ENCODE measurements at places on chromosomes 7 and 10.

DNA sequence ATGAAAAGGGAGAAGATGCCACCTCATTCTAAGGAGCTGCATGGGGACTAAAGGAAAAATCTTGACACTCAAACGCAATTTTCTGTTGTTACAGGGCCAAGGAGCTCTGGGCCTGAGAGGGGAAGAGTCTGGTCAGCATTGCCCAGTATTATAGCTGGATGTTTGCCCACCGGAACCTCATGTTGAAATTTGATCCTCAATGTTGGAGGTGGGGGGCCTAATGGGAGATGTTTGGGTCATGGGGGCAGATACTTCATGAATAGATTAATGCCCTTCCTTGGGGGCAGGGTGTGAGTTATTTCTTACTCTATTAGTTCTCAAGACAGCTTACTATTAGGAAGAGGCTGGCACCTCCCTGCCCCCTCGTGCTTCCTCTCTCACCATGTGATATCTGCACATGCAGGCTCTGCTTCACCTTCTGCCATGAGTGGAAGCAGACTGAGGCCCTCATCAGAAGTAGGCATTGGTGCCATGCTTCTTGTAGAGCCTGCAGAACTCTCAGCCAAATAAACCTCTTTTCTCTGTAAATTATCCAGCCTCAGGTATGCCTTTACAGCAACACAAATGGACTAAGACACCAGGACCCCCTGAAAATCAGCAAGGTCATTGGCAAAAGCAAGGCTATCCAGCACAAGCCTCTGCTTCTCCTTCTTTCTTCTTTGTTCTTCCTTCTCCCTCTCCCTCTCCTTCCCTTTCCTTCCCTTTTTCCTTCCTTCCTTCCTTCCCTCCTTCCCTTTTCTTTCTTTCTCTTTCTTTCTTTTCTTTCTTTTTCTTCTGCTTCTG lies 15.1 kb downstream of the GCK start:
- DNase-seq: no peak

GRCh38 chr7:20738518-20739481 lies 47.9 kb downstream of the SP8 start:
- no peak for DNase-seq

DNA sequence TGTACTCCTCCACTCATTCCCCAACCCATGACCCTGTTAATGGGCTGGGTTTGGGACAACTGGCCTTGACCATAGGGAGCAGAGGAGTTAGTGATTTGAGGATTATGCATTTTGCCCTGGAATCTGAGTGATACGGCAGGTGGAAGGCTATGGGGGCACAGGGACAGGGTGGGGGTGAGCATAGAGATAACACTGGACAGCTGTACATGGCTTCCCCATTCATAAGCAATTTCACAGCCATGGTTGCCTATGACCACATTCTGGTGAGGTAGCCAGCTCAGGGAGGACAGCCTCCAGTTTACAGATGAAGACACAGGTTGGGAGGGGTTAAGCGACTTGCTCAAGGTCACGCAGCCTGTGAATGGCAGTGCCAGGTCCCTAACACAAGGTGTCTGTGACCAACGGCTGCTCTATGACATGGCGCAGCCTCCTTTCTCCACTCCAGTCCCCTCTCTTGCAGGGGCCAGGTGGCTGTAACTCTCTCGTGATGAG lies 319.5 kb downstream of the PLXNA4 start:
- DNase-seq: no peak

DNA sequence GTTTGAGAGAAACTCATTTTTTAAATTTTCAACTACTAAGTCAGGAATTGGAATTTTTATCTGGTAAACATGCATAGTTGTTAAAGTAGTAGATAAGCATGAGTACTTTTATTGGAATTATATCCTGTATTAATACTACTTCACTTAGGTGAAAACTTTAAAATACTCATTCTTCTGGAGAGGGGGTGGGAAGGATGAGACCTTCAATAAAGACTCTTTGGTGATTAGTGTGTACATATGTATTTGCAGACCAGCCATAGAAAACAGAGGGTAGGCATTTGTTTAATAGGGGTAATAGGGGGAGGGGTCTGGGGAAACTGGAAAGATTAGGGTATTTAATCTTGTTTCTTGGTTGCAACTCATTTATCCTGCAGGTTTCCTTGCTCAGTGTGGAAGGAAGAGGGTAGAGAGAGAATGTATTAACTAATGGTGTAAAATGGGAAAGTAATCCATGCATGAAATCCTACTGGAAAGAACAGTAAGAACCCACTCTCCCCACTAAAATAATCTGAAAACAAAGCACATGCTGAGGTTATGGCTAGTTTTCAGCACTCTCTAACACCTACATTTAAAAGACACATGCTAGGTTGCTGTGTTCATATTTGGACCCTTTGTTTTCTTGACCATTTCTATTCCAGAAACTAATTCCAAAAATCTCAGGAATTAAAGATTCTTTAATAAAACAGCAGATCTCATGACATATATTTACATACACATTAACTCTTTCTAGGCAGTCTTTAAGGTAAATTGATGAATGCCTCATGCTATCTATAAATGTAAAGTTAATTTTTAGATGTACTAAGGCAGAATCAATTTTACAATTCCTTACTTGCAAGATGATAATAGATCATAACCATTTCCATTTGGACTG lies 6.2 kb upstream of the IGF2BP3 start:
- DNase-seq: no peak

- no peak for DNase-seq
These were observed 21.5 kb upstream of the IKZF1 start for GRCh38 chr7:50282813-50283605.

DNA sequence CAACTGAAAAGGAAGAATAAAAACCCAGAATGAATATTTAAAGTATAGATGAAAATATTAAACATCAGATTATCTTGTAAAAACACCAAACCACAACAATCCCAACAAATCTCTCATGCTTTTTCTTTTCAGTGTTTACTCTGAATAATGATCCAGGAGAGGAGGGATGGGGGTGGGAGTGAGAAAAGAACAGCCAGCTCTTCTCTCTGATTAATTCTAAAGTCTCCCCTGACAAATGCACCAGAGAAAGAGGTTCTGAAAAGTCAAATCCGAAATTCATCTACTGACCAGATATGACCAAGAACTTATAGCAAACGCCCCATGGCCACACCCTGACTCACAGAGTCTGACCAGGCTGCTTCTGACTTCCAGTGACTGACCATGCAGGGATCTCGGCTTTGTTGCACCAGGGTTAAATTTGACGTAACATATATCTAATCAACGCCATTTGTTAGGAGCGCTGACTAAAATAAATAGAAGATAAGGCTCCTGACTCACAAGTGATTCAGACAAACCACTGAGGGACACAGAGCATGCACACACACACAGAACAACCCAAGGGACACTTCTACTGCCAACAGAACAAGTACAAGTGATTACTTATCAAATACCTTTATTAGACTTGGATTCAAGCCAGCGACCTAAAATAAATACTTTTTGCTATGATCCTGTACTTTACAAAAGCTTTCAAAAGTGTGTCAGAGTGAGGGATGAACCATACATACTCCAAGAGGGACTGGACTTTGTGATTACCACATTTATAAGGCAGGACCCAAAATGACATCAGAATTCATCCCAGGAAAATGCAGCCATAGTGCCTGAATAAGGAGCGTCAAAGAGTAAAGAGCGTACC lies 9.3 kb upstream of the SPOCK2 start:
- DNase-seq: no peak

GRCh38 chr10:54470324-54470631 lies 330.8 kb downstream of the PCDH15 start:
- DNase-seq: no peak

GRCh38 chr7:14604606-14605005 lies 297.9 kb downstream of the DGKB start:
- DNase-seq: no peak

DNA sequence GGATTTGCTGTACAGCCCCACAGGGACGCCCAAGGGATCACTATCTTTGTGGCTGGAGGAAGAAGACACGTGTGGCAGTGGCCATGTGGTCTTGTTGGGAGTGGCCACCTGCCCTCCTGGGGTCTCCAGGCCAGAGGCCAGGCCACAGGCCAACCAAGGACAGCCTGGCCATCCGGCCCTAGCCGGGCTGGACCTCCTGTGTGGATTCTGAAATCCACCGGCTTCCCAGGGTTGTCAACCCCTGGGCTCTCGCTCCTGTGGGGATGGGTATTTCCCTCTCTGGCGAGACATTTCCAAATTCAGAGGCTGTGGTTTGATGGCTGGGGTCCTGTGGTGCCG lies 31.5 kb upstream of the CFAP46 start:
- DNase-seq: no peak

DNA sequence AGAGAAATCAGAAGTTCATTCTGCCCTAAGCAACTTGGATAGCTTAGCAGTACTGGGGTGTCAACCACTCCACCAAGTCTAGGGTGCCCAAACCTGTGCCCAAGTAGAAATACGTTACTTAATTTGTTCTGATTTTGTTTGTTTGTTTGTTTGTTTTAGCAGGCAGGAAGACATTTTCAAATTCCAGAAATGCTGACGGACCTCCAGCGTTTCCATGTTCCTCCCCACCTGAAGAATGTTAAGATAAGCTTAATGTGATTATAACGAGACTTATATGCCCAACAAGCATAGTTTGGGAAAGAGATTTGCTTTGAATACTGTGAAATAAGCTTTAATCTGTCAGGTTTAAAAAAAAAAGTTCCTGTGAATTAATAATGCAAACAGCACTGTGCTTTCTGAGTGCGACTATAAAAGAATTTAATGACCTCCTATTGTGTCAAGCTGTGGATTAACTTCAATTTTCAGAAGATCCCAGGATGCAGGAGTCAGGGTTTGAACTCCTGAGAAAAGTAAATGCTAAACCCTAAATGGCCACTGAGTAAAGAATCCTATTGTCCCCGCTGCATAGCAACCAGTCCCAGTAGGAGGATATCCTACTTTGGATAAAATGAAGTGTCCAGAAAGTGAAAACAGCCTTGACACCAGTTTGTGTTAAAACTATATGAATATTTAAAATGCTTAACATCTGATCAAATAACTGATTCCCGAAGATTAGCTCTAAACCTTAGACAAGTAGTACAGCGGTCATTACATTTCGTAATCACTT lies 56.5 kb downstream of the LYZL1 start:
- peak; percentile 85 for DNase-seq

GRCh38 chr7:55260171-55260570 lies 105.0 kb upstream of the LANCL2 start:
- DNase-seq: no peak

DNA sequence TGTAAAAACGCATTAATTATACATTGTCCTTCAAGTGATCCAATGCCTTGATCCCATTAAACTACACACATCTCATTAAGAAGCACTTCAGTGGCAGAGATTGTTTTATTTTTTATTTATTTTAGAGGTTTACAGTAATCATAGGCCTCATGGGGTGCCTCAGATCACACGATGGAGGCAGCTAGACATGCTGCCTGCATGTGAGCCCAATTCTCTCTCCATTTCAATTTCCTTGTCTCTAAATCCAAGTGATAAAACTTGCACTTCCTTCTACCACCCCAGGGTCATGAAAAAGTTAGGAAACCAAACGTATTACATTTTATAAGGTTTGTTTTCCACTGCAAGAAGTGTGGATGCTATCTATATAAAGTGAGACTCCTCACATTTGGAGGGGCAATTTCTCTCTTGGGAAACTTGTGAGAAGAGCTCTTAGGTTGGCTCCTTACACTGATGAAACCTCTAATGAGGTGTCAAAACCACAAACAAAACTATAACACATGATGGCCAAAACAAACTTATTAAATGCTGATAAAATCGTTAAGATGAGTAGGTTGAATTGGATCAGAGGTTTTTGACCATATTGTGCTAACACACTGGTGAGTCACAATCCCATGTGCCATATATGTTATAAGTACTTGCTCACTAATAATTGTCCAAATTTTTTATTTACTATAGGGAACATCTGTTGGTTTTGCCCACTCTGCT lies 22.3 kb upstream of the XPNPEP1 start:
- DNase-seq: no peak

- DNase-seq: no peak
These were observed 1.1 kb downstream of the EGFR start for GRCh38 chr7:55019691-55020465.

- no peak for DNase-seq
These were observed 40.0 kb upstream of the ANLN start for GRCh38 chr7:36349626-36350025.

DNA sequence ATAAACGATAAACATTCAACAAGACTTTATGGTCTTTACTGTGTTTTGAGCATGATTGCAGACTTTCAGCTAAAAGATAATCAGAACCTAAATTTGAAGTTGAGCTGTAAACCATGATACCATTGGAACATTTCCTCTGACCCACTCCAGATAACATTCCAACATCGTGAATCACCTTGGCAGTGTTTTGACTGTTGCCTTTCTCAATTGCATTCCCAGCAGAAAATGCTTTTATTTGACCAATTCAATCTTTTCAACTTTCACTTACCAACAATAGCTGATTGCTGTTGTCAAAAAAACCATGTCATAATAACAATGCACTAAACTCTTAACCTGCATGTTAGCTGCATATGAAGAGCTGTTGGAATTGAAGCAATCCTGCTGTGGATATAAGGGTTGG lies 165.5 kb downstream of the MDFIC start:
- no peak for DNase-seq

GRCh38 chr7:155862123-155862892 lies 50.0 kb upstream of the SHH start:
- no peak for DNase-seq

GRCh38 chr7:156148995-156149394 lies 336.7 kb upstream of the SHH start:
- DNase-seq: no peak

- DNase-seq: no peak
These were observed 447.1 kb downstream of the MDFIC start for GRCh38 chr7:115368998-115369397.

DNA sequence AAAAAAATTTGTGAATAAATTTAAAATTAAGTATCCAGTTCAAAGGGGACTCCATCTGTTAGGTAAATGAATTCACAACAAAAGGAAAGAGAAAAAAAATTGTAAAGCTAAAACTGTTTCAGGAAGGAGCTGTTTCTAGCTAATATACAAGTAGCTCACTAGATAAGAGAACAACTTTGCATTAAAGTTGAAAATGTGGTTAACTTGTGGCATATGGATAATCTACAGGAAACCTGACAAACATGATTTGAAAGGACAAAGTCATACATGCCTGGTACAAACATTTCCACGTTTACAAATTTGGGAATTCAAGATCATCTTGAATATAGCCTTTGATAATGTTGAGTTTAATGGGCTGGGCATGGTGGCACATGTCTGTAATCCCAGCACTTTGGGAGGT lies 8.9 kb downstream of the NT5C3A start:
- DNase-seq: no peak

- DNase-seq: no peak
These were observed 42.3 kb upstream of the GNA12 start for GRCh38 chr7:2886391-2886790.

GRCh38 chr7:55188590-55189138 lies 169.8 kb downstream of the EGFR start:
- DNase-seq: no peak

DNA sequence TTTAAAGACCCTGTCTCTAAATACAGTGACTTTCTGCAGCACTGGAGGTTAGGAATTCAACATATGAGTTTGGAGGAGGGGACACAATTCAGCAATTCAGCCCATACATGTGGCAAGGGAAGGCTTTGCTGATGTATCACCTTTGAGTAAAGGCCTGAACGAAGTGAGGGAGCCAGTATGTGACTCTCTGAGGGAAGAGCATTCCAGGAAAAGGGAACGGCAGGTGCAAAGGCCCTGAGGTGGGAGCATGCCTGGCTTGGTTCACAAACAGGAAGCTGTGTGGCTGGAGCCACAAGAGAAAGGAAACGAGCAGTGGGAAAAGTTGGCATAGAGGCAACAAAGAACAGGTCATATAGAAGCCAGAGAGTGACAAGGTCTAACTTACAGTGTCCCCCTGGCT lies 72.9 kb downstream of the MTPN start:
- no peak for DNase-seq

- DNase-seq: no peak
These were observed 177.6 kb upstream of the SEMA3A start for GRCh38 chr7:84372155-84372621.

Measured in cerebellar cortex (tissue), 1 donor.